NCI-H1436 treated with DMSO at 0.1 percent for 48 hours (cell line): ENCODE measurements at places on chromosomes 13 and 19.

DNA sequence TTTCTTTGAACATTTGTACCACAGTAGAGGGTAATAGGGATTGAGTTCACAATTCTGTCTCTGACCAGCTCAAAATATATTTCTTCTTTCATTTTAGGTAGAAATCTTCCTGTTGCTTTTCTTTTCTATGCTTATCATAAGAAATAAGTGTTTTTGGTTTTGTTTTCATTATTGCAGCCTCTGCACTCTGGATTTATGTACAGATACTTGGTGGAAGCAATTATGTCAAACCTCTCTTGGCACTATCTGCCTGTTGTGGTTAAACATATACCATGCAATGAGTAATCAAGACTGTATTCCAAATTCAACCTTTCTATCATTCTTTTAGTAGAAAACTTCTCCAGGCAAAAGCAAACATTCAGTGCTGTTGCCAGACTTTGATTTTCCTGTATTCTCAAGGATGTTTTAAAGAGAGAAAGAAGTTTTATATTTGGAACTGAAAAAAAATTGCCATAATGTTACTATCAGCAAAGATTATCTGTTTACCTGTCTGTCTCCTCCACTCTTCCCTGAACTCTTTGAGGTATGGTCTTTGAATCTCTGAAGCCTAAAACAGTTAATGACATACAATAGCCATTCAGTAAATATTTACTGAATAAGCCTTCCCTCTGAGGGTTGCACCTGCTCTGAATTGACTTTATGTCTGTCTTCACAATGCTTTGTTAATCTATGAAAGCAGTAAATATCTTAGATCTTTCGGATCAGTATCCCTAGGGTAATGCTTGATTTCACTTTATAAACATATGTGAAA, 612.5 kb upstream of the PRR20A start:
- peak; percentile 63 for DNase-seq

- DNase-seq, result no peak
Observed at GRCh38 chr19:21713761-21714160, 53.6 kb downstream of the ZNF100 start.

- DNase-seq, result no peak
Observed at GRCh38 chr13:92224052-92224821, 825.8 kb downstream of the GPC5 start.

- DNase-seq, result no peak
Observed at GRCh38 chr13:39269411-39269810, 231.2 kb downstream of the NHLRC3 start.

- no peak for DNase-seq
Observed at GRCh38 chr19:40550951-40551350, 25.7 kb upstream of the SHKBP1 start.

GRCh38 chr13:26262156-26262555, 8.2 kb downstream of the CDK8 start:
- DNase-seq, result no peak

DNA sequence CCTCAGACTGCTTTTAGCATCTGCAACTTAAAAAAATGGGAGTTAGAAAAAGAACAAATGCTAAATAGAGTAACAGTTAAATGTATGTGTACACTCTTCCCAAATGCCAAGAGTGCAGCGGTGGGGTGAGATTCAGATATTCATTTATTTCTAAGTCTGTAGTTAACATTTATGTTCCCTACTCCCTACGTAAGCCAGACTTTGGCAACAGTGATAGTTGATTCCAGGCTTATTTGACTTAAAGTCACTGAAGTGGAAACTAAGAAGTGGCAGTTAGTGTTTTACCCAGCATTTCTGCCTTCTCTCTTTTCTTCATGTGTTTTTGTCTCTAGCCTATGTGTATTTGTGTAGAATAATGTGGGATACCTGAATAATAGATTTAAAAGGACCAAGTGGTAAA, 4.5 kb downstream of the MIR17HG start:
- DNase-seq, result no peak

DNA sequence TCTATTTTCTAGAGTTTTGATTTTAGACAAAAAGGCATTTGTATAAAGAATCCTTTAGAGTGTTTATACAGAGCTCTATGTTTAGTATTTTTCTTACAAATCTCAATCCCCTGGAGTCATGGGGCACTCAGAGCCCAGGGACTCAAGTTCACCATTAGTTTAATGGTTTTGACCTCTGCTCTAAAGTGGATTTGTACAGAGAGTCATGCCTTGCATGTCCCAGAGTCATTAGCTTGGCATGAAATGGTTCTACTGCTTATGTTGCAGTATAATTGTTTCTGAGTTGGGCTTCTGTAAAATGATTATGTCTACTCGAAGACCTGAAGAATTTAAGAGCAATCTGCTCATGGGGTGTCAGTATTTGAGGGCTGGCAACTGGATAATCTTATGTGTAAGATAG, 406.2 kb downstream of the DLEU7 start:
- no peak for DNase-seq

DNA sequence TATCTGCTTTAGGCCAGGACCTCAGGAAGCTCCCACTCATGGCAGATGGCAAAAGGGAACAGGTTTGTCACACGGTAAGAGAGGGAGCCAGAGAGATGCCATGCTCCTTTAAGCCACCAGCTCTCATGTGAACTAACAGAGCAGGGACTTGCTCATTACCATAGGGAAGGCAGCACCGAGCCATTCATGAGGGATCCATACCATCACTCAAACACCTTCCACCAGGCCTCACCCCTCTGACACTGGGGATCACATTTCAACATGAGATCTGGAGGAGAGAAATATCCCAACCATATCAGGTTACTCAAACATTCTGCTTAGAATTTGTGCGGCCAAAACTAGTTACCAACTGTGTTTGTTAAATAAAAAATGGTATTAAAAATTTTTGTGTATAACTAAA, 427.0 kb downstream of the UQCRFS1 start:
- DNase-seq, result no peak

DNA sequence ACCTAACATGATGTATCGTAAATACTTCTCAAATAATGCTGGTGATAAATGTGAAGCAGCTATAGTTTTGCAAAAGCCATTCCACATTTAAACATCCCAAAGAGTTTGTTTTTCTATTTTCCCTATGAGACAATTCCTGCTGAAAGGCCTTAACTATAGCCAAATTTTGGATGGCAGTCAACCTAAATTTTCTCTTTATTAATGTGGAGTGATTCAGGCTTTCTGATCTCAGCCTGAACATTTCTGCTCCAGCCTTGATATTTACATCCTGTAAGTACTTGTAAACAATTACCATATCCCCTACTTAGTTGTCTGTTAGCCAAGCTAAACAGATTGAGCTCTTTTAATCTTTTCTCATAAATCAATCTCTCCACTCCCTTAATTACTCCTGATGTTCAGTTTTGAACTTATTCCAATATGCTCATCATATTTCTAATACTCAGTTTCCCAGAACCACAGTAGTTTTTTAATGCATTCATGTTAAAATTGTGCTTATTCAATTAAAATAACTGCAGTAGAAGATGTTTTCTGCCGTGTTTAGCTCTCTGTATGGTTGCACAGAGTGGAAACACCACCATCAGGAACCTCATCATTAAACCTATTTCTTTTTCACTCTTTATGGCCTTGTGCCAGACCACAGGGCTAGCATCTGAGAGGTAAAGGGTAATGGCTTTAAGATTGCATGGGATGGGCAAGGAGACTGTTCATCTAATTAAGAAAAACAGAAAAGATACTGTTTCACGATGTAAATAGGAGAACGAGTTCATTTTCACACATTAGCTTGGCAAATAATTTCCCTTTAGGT, 1235.2 kb upstream of the SLC10A2 start:
- DNase-seq, result no peak

DNA sequence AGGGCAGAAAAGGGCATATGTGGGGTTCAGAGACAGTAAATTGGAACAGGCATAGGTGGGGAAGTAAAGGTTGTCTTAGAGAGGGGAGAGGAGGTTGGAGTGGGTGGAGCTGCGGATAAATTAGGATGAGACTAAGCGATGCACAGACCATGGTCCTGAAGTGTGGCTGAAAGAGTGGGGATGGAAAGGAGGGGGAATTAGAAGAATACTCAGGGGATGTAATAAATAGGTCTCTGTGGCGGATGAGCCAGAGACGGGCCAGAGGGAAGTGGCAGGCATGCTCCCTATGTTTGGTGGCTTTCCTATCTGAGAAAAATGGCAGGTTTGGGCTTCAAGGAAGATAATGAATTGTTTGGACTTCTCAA, 123.4 kb downstream of the OLFM4 start:
- DNase-seq, result no peak

DNA sequence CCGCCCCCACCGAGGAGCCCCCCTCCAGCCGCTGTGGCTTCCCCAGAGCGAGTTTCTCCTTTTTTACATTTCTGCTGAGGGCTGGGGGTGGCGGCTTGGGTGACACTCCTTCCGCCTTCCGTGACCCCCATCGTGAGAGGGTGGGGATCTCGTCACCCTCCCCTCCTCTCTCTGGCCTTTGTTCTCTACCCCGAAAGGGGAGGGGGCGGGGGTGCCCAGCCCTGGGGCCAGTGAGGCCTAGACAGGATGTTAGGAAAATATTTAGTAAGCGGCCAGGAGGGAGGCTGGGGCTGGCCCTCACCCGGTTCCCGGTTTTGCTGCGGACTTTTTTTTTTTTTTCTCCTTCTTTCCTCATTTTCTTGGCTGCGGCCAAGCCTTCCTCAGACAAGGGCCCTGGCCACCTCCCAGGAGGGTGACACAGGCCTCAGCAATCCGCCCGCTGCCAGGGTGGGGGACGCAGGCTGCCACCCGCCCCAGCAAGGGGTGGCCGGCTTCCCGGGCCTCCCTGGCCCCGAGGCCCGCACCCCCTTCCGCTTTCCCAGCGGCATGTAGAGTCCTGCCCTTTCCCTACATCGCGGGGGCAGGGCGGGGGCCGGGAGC, 3.9 kb downstream of the MIDN start:
- no peak for DNase-seq

- no peak for DNase-seq
Observed at GRCh38 chr13:76316998-76317527, 569.1 kb downstream of the KCTD12 start.

- peak; percentile 46 for DNase-seq
Observed at GRCh38 chr19:47240996-47241918, 10.3 kb upstream of the BBC3 start.

DNA sequence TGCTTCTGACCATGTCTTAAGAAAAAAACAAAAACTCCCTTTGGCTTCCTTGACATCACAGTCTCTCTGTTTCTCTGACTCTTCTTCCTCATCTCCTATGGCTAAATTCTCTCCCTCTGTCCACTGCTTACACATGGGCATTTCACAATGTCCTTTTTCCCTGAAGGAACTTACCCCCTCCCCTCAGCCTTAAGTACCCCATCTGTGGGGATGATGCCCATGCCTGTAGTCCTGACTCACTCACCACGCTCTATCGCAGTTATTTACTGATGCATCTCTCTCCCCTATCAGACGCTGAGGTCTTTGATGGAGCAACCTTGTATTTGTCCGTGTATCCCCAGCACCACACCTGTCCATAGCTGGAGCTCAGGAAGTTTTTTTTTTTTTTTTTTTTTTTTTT, 32.4 kb downstream of the ACTN4 start:
- no peak for DNase-seq

DNA sequence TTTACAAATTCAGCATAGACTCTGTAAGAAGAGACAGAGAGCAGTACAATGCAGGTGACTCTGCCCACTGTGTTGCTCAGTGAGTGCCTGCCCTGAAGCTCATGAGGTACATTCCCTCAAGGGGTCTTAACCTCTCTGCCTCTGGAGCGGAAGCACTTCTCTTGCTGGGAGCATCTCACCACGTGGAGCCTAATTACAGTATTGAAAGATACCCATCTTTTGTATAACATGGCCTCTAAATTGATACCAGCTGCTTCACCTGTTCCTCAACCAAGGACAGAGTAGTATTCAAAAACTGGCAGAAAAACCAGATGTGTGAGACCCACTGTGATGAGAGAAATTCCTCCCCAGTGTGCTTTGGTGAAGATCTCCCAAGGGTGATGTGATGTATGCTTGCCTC, 77.1 kb downstream of the SACS start:
- DNase-seq, result no peak

DNA sequence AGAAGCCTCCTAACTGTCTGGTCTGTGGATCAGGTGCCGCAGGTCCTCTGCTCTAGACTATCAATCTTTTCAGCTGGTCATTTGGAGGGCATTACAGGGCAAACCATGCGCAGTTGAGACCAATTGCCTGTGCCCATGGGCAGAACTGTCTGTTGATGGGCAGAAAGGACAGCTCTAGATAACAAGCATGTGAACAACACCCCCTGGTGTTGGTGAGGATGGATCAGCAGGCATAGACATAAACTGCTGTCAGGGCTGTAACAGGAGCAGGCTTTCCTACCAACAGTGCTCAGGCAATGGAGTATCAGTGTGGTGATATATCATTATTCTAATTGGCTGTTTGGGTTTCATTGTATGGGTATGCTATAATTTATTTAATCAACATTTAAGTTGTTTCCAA, 104.7 kb upstream of the KL start:
- DNase-seq, result peak; percentile 7

DNA sequence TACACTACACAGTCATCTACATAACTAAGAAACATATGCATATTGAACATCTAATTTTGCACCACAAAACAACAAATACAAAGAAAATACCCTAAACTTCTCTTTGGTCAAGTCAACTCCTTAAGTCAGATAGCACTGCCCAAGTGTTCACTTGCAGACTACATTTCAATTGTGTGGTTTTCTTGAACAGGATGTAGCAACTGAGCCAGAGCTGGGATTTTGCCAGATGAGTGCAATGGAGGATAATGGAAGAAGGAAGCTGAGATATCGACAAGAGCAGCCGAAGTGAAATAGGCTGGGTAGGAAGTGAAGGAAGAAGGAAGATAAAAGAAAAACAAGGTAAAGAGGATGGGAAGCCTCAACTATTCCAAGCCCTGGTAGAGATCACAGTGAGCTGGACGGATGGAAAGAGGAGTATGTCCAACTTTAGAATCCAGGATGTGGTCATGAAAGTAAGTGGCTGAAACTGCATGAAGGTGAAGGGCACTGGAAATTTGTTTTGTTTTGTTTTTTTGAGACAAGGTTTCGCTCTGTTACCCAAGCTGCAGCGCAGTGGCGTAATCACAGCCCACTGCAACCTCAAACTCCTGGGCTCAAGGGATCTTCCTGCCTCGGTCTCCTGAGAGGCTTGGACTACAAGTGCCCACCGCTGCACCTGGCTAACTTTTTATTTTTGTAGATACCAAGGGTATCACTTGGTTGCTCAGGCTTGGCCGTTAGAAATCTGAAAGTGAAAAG, 15.0 kb downstream of the NUFIP1 start:
- no peak for DNase-seq

DNA sequence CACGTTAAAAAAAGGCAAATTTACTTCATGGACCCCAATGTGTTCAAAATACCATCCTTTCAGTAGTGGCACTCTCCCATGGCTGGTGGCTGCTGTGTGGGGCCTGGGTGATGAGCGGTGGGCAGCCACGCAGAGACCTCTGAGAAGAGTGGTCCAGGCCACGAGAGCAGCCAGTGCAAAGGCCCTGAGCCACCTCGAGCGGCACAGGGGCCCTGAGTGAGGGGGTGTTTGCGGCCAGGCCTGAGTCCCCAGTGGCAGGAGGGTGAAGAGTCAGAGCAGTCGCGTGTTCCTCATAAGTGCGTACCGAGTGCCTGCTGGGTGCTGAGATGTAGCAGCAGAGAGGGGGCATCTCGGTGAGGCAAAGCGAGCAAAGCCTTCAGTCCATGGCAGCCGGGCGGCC, 7.0 kb downstream of the ZNF444 start:
- no peak for DNase-seq

GRCh38 chr13:100128373-100128772, 39.5 kb downstream of the PCCA start:
- DNase-seq, result no peak
